Ecto neural progenitor cell (in vitro differentiated cells): ENCODE measurements at places on chromosomes 11 and 22.

DNA sequence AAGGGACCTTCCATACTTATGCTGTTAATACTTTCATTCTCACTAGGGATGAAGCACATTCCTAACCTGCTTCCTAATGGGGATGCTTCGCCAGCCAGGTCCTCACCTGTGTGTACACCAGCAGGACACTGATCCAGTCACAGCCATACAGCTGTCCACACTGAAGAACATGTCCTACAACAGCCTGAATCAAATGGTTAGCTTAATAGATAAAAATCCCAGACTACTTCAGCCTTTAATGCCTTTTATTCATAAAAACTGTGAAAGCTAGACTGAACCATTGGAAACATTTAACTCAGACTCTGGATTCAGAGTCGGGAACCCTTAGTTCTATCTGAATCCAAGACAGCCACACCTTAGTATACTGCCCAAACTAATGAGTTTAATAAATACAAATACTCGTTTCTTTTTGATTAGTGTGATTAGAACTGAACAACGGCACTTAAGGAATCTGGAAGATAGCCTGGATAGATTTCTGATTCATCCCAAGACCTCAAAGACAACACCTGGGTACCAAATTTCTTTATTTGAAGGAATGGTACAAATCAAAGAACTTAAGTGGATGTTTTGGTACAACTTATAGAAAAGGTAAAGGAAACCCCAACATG lies 3.3 kb downstream of the FTH1 start:
- DNase-seq, result peak; percentile 19

GRCh38 chr11:70731271-70732022 lies 333.1 kb downstream of the CTTN start:
- DNase-seq, result no peak

DNA sequence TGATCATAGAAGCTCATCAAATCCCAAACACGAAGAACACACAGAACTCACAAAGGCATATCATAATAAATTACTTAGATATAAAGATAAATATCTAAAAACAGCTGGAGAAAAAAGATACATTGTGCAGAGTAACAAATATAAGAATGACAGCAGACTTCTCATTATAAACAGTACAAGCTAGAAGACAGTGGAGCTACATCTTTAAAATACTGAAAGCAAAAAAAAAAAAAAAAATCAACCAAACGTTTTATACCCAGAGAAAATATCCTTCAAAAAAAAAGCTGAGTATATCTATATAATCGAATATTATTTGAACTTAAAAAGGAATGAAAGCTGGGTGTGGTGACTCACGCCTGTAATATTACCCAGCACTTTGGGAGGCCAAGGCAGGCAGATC lies 90.0 kb downstream of the SBF2 start:
- no peak for DNase-seq

- no peak for DNase-seq
Measured at GRCh38 chr11:82959987-82960778, 58.6 kb downstream of the DDIAS start.

DNA sequence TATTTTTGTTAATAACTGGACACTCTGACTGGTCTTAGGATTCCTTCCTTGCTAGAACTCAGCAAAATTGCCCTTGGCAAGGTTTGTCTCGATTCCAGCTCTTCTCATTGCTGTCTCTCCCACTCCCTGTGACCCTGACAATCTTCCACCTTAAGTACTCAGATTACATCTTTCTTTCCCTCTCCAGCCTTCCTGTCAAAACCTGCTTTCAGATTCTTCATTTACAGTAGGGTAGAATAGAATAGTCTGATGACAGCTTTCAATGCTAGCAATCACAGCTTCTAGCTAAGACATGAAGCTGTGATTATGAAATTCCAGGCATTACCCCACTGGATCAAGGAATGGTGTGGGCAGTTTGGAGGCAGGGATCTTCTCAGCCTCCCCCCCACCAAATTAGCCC lies 39.2 kb upstream of the LMO2 start:
- DNase-seq, result no peak

DNA sequence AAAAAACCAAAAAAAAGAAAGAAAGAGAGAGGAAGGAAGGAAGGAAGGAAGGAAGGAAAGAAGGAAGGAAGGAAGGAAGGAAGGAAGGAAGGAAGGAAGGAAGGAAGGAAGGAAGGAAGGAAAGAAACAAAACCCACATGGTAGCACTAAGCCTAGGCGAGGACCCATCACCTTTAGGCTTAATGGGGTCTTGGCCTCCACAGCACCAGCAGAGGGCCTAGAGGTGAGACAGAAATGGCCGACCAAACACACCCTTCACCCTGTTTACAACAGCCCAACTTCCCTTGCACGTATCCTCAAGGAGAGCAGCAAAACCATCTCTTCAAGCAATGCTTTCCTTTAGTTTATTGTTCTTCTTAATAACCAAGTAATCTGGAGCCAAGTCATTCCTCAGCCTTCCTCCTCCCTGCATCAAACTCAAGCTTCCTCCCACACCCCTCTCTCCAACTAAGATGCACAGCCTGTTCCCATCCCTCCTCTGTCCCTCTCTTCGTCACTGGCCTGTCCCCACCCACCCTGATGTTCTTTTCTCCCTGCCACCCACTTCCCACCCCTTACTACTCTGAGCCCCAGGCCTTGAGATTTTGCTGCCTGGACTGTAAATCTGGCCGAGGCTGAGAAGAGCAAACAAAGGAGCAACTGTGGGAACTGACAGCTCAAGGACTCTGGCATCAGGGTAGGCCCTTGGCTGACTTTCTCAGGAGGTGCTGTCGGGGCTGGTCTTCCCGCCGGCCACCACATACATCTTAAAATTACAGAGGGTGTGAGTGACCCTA lies 26.0 kb downstream of the POU2AF1 start:
- no peak for DNase-seq

DNA sequence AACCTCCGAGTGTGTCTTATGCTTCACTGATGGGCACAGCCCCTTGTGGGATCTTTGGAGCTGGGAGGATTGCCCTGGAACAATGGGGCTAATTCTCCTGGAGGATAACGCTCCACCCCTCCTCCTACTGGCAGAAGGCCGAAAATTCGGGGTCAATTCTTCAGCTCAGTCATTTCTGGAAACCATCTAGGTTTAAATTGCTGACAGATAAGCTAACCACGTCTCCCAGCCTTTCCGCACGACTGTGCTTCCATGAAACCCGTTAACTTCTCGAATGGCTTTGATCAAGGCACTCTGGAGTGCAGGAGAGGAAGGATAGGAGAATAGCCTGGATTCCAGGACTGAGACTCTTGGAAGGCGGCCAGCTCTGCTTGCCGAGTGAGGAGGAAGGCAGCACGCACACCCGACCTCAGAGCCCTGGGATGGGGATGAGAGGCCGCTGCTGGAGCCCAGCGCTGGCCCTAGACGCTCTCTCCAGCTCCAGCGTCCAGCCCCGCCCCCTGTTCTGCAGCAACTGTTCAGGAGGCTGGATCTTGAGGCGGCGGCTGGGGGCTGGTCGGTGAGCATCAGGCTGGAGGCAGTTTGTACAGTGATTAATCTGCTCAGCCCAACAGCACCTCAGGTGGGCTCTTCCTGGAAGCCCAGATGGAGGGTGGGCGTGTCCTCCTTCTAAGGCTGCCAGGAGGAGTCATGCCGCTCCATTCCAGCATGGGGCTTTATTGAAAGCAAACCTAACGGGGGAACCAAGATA lies 176.7 kb upstream of the NCAM1 start:
- DNase-seq, result no peak

GRCh38 chr11:27410272-27410671 lies 47.3 kb upstream of the CCDC34 start:
- DNase-seq, result no peak
